ENCODE measurements at places on chromosomes 11 and 22.

- no peak for DNase-seq
Observed at GRCh38 chr22:40399621-40400020, 29.2 kb downstream of the SGSM3 start.

DNA sequence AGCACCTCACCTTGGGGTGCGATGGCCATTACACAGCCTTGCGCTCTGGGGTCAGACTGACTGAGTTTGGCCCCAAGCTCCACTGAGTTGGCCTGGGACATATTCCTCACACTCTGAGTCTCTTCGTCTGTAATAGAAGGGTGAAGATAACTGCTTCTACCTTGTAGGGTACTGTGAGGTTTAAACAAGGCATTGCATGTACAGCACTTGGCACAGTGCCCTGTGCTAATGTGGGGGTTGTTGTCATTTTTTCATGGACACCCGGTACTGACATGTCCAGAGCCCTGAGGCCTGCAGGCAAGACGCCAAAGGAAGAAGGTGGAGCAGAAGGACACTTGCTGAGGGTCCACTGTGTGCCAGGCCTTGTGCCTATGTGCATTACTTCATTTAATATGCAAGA lies 50.7 kb downstream of the OTOG start:
- DNase-seq = no peak

GRCh38 chr11:93579187-93579751 lies 36.1 kb upstream of the SMCO4 start:
- DNase-seq = no peak

DNA sequence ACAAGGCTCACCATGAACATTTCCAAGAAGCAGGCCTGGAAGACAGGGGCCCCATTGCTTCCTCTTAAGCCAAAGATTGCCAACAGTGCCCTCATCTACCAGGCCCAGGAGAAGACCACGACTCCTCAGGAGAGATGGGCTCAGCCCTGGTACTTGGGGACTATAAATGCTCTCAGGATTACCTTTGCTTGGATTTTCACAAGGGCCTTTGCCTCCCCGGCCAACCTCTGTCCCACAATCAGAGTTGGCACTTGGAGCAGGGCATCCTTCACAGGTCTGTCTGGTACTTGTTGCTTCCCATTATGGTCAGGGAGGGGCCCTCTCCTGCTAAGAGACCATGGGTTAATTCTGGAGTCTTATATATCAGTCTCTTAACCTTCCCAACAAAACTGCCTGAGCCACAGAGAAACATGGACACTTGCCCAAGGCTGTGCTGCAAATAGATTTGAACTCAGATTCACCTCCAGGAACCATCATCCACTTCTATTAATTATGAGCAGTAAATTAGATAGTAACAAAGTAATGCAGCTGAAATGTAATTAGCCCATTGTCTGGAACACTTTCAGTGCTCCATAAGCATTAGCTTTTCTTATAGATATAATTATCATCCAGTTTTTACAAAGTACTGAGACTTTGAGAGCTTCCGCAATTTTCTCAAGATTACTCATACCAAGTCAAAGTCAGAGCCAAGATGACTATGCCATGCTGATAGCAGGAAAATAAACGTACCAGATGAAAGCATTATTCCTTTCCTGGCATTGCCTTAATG lies 33.5 kb downstream of the POU2AF3 start:
- DNase-seq = no peak

GRCh38 chr11:96412761-96413381 lies 23.1 kb downstream of the JRKL start:
- no peak for DNase-seq

DNA sequence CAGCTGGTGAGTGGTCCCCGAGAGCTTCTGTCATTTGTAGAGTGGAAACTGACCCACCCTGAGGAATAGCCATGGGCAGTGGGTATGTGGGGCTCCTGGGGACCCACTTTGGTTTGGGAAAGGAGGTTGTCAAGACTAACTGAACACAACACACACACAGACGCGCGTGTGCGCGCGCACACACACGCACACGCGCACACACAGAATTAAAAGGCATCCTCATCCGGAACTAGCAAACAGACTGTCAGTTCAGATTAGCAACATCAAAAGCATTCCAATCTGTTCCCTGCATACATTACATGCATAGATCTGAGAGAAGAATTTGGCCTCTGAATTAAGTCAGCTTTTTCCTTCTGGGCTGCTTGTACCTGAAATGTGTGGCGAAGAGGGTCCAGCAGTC lies 284.7 kb downstream of the ST3GAL4 start:
- no peak for DNase-seq

- no peak for DNase-seq
Observed at GRCh38 chr11:13923182-13923581, 39.3 kb upstream of the SPON1 start.

GRCh38 chr11:63906087-63906486 lies 10.9 kb downstream of the RCOR2 start:
- no peak for DNase-seq

DNA sequence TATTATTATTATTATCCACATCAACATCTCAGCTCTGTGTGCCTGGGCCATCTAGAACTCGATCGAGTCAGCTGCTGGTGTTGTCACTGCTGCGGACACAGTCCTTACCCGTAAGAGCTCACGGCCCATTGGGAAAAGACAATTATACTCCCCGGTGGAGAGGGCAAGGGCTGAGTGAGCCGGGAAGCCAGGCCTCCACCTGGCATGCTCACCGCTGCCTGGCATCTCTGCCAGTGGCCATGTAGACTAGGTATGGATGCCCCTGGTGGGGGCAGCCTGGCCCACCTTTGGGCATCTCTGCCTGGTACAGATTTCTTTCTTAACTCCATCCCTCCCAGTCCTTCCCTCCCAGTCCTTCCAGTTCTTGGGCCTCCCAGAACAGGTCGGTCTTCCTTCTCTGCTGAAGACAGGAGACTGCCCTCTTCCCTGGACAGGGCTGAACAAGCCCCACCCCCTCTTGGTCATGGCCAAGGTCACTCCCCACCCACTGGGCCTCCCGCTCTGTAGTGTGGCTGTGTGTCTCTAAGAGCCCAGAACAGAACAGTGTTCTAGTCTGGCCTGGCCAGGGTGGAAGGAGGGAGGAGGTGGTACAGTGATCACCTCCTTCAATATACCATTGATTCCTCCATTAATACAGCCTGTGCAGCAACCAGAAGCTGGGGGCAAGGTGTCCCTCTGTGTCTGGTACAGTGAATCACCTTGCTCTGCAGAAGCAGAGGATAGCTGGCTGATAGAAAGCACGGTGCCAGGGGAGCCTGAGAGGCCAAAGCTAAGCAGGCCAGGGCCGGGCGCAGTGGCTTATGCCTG lies 57.7 kb downstream of the FLRT1 start:
- no peak for DNase-seq

DNA sequence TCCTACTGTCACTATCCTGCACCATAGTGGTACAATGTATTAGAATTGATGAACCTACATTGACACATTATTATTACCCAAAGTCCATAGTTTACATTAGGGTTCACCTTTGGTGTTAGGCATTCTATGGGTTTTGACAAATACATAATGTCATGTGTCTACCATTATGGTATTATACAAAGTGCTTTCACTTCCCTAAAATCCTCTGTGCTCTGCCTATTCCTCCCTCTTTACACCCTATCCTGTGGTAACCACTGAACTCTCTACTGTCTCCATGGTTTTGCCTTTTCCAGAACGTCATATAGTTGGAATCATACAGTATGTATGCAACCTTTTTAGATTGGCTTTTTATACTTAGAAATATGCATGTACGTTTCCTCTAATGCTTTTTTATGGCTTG lies 51.5 kb downstream of the CCDC15 start:
- DNase-seq = no peak

- no peak for DNase-seq
Observed at GRCh38 chr11:103294516-103294915, 185.3 kb downstream of the DYNC2H1 start.

- DNase-seq = no peak
Observed at GRCh38 chr11:116173506-116173905, 599.3 kb downstream of the BUD13 start.

- DNase-seq = no peak
Observed at GRCh38 chr22:44213489-44214043, 32.8 kb downstream of the PARVG start.

GRCh38 chr11:86918973-86919372 lies 36.2 kb downstream of the FZD4 start:
- DNase-seq = no peak

- DNase-seq = no peak
Observed at GRCh38 chr11:23205156-23205871, 345.0 kb upstream of the CCDC179 start.

DNA sequence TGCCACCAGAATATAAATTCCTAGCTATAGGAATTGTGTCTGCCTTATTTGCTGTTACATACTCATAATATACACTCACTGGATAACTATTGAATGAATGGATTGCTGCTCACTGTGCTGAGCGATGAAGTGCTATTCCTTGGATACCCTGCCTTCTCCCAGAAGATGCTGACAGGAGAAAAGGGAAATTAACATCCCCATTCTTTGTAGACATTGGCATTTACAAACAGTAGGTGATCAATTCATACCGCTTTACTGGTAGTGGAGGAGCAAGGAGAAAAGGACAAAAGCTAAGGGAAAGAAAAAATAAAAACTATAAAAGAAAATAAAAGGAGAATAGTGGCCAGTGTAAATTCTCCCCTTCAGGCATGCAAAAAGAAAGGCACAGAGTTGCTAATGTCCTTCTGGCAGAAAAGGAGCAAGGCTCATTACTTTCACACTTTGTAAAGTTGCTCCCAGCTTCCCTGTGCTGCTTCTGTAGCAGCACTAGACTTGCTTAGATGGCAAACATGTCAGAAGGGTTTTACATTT lies 183.0 kb downstream of the LUZP2 start:
- DNase-seq = no peak

DNA sequence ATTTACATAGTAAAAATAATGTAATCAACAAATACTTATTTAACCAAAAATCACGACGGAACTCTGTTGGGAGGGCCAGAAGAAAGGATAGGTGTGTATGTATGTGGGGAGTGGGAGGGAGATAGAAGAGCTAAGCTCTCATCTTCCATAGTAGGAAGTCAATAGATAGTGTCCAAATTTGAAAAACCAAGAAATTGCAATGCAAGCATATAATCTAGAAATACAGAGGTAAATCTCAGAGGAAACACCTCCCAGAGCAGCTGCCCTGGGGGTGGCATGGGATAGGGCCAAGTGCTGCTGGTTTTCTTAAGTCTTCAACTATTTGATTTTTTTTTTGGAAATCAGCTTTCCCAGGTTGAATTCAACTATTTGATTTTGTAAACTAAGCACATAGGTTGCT lies 16.9 kb downstream of the C11orf86 start:
- no peak for DNase-seq

GRCh38 chr11:119706887-119707286 lies 22.1 kb downstream of the NECTIN1 start:
- no peak for DNase-seq

GRCh38 chr11:116691771-116692177 lies 81.0 kb downstream of the BUD13 start:
- DNase-seq = peak; percentile 44
